ENCODE measurements at places on chromosomes 13 and 19.

DNA sequence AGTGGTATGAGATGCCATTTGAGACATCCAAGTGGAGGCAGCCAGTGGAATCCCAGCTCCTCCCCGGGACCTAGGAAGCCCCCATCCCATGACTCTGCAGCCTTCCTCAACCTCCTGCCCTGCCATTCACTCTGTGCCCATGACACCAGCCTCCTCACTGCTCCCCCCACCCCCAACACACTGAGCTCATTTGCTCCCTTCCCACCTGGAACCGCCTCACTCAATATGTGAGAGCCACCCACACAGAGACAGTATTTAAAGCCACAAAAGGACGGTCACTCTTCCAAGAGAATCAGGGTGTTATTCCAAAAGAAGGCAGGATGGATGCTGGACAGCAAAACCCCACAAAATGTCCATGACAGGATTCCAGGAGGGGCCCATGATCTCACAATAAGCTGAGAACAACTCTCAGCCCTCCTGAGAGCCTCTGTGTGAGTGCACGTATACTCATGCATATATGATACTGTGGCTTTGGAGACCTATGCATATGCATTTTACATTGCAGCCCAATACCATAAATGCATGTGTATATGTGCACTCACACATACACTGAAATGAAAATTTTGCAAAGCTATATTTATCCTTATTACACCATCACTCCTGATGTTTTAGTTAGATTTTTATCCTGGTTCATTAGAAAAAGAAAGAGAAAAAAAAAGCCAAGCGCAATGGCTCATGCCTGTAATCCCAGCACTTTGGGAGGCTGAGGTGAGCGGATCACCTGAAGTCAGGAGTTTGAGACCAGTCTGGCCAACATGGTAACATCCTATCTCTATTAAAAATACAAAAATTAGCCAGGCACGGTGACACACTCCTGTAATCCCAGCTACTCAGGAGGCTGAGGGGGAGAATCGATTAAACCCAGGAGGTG is 10.8 kb upstream of the RANBP3 start:
- no peak for DNase-seq

DNA sequence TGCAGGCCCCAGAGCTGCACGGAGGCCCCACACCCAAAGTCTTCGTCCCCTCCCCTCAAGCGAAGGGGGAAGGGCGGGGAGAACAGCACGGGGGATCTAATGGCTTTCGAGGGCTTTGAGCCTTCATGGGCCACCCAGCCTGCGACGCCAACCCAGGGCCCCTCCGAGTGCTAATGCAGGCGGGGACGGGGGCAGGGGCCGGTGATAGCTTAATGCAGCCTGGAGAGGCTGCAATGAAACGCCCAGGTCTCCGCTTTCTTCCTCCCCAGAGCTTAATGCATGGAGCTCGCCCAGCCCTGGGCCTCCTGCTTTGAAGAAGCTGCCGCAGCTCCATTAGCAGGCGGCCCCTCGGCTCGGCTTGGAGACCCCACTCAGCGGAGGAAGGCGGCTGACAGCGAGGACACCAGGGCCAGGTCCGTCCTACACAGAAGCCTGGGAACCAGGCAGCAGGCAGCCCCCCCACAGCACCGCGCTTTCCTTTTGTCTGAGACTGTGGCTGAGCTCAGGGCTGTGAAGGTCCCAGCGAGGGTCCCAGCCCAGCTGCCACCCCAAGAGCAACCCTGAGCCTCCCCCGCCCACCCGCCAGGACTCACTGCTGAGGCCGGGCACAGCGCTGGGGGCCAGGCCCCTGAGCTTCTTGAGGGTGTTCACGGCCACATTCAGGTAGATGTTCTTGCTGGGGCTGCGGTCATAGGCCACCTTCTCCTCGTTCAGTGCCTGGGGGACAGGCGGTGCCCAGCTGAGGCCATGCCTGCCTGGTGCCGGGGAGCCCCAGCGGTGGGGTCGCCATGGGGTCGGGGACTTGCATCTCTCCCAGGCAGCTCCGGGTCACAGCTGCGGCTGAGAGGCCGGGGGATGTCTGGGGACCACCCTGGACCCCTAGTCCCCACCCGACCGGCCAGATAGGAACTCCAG is 7.5 kb upstream of the ATP8B3 start:
- DNase-seq, result no peak

GRCh38 chr19:54803410-54803809 is at the start of gene KIR2DL4:
KIR2DL4 (plus strand) TSS chr19:54803610; CDS start chr19:54803652, 42 bp downstream.
- DNase-seq, result no peak

DNA sequence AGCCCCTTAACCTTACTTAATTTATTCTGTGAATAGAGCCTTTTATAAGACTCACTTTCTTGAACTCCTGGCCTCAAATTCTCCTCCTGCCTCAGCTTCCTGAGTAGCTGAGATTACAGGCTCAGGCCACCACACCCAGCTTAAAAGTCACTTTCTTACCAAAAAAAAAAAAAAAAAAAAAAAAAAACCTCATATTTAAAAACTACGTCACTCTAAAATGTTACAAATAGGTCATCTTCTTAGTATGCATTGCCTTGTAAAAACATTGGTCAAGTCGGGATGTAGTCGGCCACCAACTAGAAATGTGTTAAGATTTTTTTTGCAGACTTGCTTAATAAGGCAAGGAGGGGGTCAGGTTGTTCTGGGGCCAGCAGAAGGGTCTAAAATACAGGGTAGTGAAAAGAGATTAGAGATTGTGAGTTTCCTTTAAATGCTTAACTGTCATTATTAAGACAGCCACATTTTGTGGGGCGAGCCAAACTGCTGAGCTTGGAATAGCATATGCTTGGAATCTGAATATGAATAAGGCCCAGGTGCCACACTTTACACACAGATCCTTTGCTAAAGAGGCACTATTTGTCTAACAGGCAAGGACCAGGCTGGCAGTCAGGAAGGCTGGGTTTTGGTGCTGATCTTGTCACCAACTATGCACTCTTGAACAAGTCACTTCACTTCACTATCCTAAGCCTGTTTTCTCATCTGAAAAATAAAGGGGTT is 16.5 kb upstream of the IL17D start:
- DNase-seq, result no peak

GRCh38 chr13:20787180-20787579 is 13.4 kb upstream of the EEF1AKMT1 start:
- no peak for DNase-seq

GRCh38 chr19:5624018-5624663 is 1.3 kb downstream of the SAFB start:
- DNase-seq, result no peak

- peak; percentile 16 for DNase-seq
Observed at GRCh38 chr13:44575741-44576350, at the start of gene TSC22D1. TSC22D1 (minus strand) TSS chr13:44576330; CDS start chr13:44576074, 256 bp downstream.

GRCh38 chr19:50191216-50191615 is 12.2 kb upstream of the MYH14 start:
- no peak for DNase-seq

GRCh38 chr19:46015687-46016425 is 7.0 kb downstream of the PGLYRP1 start:
- DNase-seq, result no peak

DNA sequence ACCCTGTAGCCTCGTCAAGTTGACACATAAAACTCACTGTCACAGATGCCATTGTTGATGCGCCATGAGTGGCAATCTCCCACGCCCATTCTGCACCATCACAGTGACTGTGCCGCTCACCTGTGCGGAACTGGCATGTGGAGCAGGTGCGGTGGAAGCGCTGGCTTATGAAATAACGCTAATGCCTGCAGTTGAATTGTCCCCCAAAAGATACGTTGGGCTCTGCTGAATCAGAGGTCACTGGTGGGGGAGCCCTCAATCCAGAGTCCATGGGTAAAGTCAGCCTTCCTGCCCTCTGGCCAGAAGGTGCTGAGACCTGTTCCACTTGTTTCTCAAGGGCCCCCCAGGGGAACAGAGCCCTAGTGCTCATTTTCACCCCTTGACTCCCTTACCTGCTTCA is 2.9 kb upstream of the ARHGEF7 start:
- DNase-seq, result no peak

Data from stimulated activated effector memory CD8-positive, alpha-beta T cell treated with anti-CD3 and anti-CD28 coated beads, Interleukin-12 subunit alpha, Interleukin-12 subunit beta, amount 100 ng/mL, for 72 hours (primary cell).